Activated effector memory CD4-positive, alpha-beta T cell treated with Interleukin-2 at 50 U/mL for 16 hours (primary cell): ENCODE measurements at places on chromosomes 3 and 15.
A peak's percentile ranks its signal among the peaks of the same experiment; 100 is the strongest.

- no peak for DNase-seq
Observed at GRCh38 chr3:124322966-124323365, 331.0 kb upstream of the ROPN1 start.

GRCh38 chr15:52462806-52463360 lies 65.8 kb downstream of the MYO5A start:
- no peak for DNase-seq

DNA sequence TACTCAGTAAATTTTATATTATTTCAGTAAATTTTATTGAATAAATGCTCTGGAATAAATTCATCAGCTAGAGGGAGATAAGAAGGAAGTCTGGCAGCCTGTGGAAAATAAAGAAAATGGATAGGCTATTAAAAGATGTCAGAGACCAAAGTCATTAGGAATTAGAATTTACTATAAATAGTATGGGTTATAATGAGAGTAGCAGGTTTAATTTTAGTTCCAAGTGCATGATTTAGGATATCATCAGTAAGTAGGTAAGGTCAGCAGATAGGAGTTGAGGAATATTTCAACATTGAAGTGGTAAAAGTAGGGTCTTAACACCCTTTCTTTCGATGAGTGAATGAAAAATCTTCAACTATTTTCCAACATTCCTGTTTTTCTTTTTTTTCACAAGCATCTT lies 64.6 kb downstream of the SNRPN start:
- DNase-seq, result no peak

GRCh38 chr3:129984125-129984524 lies 9.6 kb downstream of the TRH start:
- no peak for DNase-seq

- DNase-seq, result no peak
Observed at GRCh38 chr3:133894353-133895207, 1.1 kb downstream of the RAB6B start.

- DNase-seq, result no peak
Observed at GRCh38 chr3:156400735-156401134, 154.2 kb downstream of the SSR3 start.

GRCh38 chr15:44082558-44083157 lies 112.4 kb downstream of the FRMD5 start:
- DNase-seq, result no peak

DNA sequence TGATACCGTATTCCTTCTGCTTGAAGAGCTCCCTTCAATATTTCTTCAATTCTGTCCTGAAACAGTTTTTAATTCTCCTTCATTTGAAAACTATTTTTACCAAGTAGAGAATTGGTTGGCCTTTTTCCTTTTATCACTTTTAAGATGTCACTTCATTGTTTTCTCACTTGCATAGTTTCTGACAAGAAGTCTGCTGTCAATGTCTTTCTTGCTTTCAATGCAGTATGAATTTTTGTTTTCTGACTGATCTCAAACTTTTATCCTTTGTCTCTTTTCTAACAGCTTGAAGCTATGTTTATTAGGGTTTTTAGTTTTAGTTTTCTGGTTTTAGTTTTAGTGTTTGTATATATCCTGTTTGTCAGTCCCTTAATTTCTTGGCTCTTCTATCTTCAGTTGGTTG lies 364.8 kb upstream of the TPRG1 start:
- DNase-seq, result no peak

DNA sequence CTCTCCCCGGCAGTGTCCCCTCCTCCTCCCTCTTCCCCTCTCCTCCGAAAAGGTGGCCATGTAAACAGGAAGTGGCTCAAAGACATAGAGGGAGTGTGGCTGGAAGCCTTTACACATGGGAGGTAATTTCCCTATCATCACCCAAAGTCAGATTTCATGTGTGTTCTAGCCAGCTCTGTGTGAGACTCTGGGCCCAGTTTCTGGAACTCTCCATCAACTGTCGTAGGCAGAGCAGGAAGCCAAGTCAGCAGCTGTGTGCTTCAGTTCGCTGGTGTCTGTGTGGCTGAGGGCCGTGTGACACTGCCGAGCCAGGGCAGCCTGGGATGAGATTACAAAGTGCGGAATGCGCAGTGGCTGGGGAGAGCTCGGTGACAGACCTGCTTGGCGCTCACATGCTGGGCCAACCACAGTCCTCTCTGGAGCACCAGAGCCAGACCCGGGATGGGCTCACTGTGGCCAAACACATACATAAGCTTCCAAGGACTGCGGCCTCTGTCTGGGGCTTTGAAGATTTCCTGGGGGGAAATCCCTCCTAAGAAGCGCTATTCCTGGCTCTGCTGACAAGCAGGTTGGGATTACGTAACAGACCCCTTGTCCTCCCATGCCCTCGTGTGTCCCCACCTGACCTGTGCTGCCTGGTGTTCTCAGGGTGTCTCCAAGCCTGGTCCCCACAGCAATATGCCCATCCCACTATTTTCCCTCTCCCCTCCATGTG lies 50.7 kb downstream of the UMPS start:
- DNase-seq, result no peak

DNA sequence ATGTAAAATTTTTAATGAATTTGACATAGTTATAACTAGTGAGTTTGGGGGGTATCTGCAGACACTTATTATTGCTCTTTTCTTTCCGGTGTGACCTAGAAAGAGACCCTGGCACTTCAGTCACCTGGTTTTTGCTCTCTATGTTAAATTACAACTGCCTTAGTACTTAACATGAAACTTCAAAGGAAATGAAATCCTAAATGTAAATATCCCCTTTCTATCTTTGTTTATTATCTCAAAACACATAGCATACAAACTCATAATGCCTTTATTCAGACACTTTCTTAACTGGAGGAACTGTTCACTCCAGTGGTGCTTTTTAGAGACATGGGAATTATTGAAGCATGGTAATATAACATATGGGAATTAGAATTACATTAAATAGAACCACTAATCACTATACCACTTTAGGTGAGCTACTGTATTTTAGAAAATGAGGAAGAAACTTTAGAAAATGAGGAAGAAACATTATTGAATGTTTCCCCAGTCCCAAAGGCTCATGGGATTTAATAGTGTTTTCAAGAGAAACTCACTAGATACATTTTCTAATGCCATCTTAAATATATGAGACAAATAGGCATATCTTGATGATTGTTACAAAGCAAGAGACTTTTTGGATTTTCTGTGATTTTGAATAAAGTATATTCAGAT lies 119.5 kb upstream of the MLF1 start:
- no peak for DNase-seq

- no peak for DNase-seq
Observed at GRCh38 chr15:43449981-43450380, 43.0 kb downstream of the TP53BP1 start.

DNA sequence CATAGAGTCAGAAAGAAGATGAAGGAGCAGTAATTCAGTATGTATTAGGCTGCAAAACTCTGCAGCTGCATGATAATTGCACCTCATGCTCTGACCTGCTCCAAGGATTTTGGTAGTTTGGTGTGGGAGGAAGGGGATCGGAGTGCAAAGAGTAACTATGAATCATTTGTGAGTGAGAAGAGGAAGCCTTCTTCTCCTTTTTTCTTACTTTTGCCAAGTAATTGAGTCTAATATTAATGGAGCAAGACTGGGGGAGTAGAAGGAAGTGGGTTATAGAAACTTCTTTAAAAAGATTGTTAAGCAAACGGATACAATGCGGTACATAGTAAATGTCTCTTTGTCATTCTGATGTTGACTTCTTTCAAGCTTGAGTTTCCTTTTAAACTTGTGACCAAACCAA lies 276.5 kb downstream of the EDEM1 start:
- no peak for DNase-seq

GRCh38 chr15:63306492-63307073 lies 29.2 kb downstream of the APH1B start:
- DNase-seq, result no peak

- DNase-seq, result no peak
Observed at GRCh38 chr15:73626072-73626471, 7.1 kb downstream of the NPTN start.

DNA sequence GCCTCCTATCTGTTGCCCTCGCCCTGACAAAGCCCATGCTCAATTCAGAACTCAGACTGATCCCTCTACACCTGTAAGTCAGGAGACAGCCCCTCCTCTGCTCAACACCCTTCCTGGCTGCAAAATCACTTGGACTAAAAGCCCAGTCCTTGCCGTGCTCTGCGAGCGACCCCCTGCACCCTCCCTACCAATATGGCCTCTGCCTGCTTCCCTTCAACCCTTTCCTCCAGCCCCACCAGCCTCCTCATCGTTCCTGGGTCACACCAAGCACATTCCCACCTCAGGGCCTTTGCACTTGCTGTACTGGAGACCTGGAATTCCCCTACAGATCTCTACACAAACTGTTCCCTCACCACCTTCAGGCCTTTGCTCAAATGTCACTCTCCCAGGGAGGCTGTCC lies 5.2 kb upstream of the SSUH2 start:
- DNase-seq, result no peak

- DNase-seq, result no peak
Observed at GRCh38 chr3:39809995-39810595, 686 bp downstream of the MYRIP start.

GRCh38 chr15:48975472-48976419 lies 12.0 kb upstream of the SHC4 start:
- peak; percentile 57 for DNase-seq

DNA sequence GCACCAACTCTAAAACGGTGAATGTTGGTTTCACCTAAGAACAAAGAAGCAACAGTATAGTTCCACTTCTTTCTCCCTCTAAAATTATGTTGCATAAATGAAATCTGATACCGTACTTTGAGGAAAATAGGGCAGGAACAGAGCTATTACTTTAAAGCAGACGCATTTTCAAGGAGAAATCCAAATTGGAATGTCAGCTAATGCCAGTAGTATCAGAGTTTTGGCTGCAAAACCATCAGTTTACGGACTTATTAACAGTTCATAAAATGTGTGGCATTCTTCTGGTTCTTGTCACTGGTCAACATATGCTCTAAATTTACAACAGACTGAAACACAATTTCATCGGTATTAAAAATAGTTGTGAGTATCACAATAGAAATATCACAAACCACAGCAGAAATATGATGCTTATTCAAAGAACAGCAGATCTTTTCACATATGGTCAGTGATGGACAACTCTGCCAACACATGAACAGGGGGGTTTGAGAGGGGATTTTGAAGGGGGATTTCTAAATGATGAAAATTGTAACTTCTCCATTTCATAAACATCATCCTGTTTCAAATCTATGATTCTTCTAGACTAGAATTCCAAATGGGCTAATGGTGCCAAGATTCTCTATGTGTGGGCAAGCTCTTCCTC lies 38.7 kb upstream of the ROBO2 start:
- no peak for DNase-seq
